Activated T-cell treated with anti-CD3 and anti-CD28 coated beads, Interleukin-2, amount 50 U/mL, for 72 hours (primary cell): ENCODE measurements at places on chromosomes 7 and 10. TPM values are rescaled to one million over a fixed set of nuclear protein-coding genes. Genes with fewer than 3 reads are reported as not detected.

Gene CLEC5A
- not detected for total RNA-seq

Gene PON2
- 4.4 TPM for total RNA-seq

Gene ANLN
- total RNA-seq, result 49.5 TPM

DNA sequence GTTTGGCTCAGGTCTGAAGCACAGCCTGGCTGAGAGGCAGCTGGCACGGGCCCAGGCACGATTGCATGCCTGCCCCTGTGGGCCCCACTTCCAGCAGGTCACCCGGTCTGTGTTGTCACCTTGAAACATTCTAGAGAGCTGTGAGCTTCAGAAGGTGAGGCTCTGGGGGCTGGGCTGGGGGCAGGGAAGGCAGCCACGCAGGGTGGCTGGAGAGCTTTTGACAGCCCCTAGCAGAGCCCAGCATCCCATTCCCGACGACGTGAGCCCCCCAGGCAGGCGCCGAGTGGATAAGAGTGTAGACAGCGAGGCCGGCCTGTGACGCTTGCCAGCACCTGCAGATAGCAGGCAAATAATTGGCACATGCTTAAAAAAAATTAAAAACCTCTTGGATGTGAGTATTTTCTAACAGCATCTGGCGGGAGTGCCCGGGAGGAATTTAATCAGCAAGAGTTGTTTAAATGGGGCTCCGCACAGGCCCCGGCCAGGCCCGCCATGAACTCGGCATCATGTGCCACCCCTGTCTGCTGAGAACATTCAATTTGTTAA lies 212.0 kb upstream of the TBX20 start:
- H3K36me3 ChIP-seq, result no peaks in the 10 kb centered on the region
- H3K4me1 ChIP-seq, result no peaks in the 10 kb centered on the region
- no peak for DNase-seq
- H3K4me3 ChIP-seq, result no peak overlapping the region

- no peaks in the 10 kb centered on the region for H3K4me1 ChIP-seq
- H3K36me3 ChIP-seq, result no peaks in the 10 kb centered on the region
- H3K27ac ChIP-seq, result no peak overlapping the region
Measured at GRCh38 chr7:15932318-15932717, 245.8 kb upstream of the MEOX2 start.
